ENCODE measurements at places on chromosomes 7 and 10.
A peak's percentile ranks its signal among the peaks of the same experiment; 100 is the strongest.

- no peak for DNase-seq
Observed at GRCh38 chr7:149669121-149669818, 104.1 kb downstream of the ZNF467 start.

- no peak for DNase-seq
Observed at GRCh38 chr10:16663444-16663843, 141.8 kb upstream of the C1QL3 start.

DNA sequence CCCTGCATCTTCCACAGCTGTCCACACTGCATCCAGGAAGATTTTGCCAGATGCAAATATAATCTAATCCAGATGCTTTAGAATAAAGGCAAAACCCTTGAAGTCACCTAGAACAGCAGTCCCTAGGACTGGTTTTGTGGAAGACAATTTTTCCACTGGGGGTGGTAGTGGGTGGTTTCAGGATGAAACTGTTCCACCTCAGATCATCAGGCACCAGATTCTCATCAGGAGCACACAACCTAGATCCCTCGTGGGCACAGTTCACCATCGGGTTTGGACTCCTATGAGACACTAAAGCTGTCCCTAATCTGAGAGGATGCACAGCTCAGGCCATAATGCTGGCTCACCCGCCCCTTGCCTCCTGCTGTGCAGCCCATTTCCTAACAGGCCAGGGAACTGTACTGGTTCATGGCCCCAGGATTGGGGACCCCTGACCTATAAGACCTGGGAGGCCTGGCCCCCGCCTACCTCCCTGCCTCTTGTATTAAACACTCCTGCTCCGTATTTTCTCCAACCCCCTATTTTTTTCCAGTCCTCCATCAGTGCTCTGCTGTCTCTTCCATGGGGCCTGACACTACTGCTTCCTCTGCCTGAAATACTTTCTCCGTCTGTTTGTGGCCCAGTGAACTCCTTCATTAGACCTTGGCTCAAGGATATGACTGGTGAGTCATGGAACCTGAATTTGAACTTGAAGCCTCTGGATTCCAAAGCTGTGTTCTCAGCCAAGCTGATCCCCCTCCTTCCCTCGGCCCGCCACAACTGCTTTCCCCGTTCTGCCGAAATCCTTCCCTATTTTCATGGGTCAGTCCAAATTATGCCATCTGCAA is 79.9 kb upstream of the RHEB start:
- no peak for DNase-seq

DNA sequence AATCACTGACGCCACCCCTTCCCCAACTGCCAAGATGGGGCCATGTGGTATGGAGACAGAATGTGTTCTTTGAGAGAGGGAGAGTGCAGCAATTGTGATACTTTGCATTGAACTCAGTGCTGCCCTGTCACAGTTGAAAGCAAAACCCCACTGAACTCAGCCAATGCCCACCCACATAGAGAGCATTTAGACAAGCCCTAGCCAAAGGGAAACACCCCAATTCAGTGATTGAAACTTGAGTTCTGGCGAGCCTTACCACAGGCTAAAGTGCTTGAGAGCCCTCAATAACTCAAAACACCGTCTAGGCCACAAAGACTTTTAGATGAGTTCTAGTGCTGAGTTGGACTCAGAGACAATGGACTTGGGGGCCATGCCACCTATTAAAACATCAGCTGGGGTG is 751.9 kb upstream of the POT1 start:
- DNase-seq = no peak

DNA sequence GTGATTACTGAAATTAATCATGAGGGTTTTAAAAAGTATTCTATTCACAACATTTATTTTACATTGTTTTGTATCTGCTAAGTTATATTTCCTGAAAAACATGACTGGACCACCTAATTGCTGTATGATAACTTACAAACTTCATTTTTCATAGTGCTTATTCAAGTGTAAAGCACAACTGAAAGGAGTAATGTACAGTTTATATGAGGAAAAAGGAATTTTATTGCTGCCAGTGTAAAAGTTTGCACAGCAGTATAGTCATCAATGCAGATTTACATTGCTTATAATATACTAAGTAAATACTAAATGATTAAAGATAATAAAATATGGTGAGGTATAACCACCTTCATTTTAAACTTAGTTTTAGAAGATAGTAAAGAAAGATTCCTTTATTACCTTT is 4.0 kb downstream of the PTEN start:
- DNase-seq = no peak

DNA sequence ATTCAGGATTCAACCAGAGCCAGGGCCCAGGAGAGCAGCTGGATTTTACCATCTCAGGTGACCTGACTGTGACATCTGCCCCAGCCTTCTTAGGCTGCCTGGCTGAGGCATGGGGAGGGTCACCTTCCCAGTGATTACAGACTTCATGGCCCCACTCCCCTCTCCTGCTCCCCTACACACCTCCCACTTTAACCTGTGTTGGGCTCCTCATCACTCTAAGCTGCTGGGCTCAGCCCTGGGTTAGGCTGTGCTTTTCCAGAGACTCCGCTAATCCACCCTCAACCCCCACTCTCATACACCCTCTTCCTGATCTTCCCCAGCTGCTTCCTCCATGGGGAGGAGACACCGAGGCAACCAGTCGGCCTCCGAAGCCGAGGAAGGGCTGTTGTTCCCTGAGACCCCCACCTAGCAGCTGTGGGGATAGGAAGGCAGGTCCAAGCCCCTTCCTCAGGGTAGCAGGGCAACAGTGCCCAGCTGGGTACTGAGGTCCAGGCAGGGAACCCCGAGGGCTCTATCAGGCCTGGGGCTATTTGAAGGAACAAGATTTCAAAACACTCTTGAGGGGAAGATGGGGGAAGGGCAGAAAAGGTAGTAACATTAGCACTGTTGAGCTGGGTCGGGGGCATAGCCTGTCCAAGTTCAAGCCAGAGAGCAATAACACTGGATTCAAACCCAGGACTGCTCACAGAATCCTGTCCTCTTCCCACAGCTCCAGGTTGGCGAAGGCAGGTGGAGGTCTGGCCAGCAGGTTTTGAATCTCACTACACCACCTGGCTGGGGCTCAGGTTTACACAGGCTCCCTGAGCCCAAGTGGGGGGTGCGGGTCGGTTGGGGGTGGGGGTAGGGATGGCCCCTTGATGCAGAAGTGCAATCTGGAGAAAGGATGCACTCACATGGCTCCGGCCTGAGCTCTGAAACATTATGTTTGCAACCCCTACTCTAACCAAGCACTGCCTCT is 1.8 kb downstream of the IMPDH1 start:
- DNase-seq = no peak

DNA sequence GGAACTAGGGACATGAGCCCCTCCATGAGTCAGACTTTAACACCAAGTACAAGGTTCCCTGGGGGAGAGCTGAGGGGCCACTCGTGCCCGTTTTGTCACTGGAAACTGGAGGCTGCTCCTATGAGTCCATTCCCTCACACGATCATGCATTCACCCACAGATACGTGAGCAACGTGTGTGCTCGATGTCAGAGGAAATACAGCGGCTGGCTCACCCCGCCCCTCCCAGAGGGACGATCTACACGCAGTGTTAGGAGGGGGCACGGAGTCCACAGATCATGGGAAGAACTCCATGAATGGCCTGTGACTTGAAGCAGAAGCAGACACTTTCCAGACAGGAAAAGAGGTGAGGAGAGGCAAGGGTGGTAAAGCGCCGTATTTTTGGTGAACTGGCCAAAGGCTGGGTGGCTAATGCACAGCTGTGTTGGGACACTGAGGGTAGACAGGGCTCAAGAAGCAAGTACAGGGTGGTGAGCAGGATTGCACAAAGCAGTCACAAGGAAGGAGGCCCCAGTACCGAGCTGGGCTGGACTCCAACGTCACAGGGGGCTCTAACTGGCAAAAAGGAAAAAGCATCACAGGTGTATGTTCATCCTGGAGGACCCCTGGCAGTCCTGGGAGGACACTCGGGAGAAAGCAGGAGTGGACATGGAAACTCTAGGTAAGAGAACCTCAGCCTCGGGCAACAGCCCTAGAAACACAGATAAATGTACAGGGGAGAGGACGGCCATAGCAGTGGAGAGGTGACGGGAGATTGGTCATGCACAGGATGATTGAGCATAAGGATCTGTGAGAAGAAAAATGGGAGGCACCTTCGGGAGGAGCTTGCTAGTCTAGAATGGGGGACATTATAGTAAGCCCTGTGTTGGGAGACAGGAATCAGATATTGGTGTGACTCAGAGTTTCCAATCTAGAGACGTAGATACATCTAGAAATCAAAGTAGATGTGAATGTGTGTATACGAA is 41.2 kb downstream of the TNS3 start:
- DNase-seq = no peak

- DNase-seq = no peak
Observed at GRCh38 chr10:4370376-4370775, 455.6 kb upstream of the AKR1E2 start.

GRCh38 chr10:46525177-46525823 is 31.2 kb downstream of the GPRIN2 start:
- DNase-seq = no peak

- DNase-seq = peak; percentile 32
Observed at GRCh38 chr10:26448706-26449435, 10.7 kb downstream of the APBB1IP start.

GRCh38 chr10:131553121-131553520 is 241.6 kb upstream of the TCERG1L start:
- no peak for DNase-seq

DNA sequence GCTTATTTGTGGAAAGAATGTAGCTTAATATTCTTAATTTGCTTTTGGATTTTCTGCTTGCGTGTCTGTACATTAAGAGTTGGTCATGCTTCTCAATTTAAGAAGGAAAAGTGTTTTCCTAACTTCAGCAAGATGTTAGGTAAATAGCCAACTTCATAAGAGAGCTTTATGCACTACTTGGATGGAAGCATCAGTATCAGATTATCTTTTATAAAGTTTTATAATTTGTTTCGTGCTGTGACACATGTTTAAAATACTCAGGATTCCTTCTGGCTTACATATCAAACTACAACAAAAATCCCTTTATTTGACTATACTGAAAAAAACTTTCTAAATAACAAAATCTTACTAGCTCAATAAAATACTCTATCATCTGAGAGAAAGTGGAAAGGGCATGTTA is 34.8 kb upstream of the AGR2 start:
- no peak for DNase-seq

GRCh38 chr7:105640956-105641810 is 59.9 kb upstream of the EFCAB10 start:
- no peak for DNase-seq

- peak; percentile 66 for DNase-seq
Observed at GRCh38 chr10:69318867-69319727, 40.8 kb downstream of the HK1 start.

- no peak for DNase-seq
Observed at GRCh38 chr7:11714205-11714604, 117.8 kb downstream of the THSD7A start.

DNA sequence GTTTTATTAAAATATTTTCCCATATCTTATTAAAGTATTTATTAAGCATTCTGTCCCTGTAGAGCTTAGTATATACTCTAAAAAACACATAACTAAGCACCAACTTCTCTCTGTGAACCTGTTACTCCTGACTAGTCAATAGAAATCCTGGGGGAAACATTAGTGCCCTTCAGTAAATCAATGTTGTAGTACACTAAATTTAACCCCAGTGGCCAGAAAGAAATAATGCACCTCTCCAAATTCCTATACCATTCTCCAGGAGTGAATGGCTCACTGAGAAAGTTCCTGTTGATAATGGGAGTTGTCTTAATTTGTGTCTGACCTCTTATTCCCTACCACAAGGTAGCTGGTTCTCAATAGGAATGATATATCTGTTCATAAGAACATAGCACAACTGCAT is 188.2 kb downstream of the SEMA3D start:
- DNase-seq = no peak

DNA sequence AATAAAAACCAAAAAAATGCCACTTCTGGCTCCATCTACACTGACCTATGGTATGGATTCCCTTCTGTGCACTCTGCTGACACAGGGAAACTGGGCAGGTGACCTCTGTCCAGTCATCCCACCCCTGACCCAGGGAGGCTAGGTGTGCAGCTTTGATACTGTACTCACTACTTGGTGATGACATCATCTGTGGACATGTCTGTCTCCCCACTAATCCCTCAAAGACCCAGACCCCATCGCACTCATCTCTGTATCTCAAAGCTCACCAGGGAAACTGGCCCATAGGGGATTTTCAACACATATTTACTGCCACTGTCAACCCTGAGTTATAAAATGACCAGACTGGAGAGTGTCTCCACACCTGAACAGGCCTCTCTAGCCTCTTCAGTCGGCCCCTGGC is 10.6 kb downstream of the SGMS1 start:
- DNase-seq = no peak

DNA sequence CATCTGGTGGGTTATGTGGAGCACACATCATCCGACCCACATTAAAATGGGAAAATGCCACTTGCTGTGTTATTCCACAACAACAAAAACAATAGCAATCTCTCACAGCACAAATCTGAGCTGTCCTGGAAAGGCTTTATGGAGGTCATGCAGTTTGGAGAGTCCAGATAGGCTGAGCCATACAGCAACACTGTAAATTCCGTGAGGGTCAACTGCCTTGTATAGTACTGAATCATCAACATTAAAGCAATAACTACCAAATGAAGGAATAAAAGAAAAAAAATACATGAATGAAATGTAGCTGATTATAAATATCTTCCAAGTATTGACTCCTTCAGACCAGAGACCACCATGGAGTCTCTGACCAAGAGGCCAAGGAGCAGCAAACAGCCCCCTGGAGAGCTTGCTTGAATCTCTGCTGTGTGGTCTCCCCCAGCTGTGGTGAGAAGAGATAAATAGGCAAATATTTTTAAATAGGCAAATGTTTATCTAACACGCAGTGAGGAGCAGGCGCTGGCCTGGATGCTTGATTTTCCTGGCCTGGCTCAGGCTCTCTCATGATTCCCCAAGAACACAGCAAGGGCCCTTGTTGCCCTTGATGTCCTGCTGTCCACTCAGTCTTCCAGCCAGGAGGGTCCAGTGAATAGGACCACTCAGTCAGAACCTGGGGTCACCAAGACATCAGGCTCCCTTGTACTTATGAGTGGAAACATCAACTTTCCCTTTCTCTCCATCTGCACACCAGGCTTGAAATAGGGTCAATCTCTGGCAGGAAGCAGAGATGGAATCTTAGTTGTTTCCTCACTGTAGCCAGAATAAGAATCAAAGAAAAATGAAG is 1021.3 kb downstream of the XPNPEP1 start:
- no peak for DNase-seq

- no peak for DNase-seq
Observed at GRCh38 chr10:57741751-57742150, 525.9 kb downstream of the IPMK start.

DNA sequence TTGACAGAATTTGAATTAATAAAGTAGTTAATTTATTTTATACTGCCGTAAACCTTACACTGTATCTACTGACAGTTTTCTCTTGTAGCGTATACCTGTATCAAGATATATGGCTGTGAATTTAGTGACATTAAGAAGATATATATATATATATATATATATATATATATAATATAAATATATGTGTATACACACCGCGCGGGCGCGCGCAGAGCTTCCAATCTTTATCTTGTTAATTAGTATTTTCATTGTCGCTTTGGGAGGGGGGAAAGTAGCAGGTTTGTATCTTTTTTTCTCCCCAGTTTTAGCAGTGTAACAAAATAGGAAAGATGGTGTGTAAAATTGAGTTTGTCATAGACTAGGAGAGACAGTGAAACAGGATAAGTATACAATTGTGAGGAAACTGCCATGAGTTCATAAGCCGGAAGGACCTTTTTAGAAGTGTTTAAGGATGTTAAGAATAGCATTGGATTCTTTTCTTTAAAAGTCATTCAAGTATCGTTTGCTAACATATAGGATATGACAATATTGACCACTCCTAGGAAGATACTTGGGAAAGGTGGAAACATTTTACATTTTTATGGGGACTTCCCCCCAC is 2.0 kb downstream of the PLEKHA1 start:
- no peak for DNase-seq
